ENCODE measurements at places on chromosomes 11 and 22. TPM values are rescaled to one million over a fixed set of nuclear protein-coding genes. Genes with fewer than 3 reads are reported as not detected.

- H3K27me3 ChIP-seq, result peaks cover 6% of the 10 kb centered on the region
- no peaks in the 10 kb centered on the region for H3K4me1 ChIP-seq
- DNase-seq, result no peak
- H3K27ac ChIP-seq, result no peak overlapping the region
- H3K4me3 ChIP-seq, result no peak overlapping the region
These were observed 8.0 kb upstream of the POU2F3 start for GRCh38 chr11:120231963-120232362.

GRCh38 chr11:78941226-78941851, 366.7 kb upstream of the NARS2 start:
- no peak overlapping the region for H3K27ac ChIP-seq
- H3K36me3 ChIP-seq, result no peaks in the 10 kb centered on the region
- H3K4me3 ChIP-seq, result no peak overlapping the region
- DNase-seq, result peak; percentile 17
- no peaks in the 10 kb centered on the region for H3K27me3 ChIP-seq
- H3K4me1 ChIP-seq, result peaks cover 21% of the 10 kb centered on the region

GRCh38 chr11:75532200-75533048, 6.7 kb upstream of the GDPD5 start:
- no peaks in the 10 kb centered on the region for H3K27me3 ChIP-seq
- H3K4me1 ChIP-seq, result no peaks in the 10 kb centered on the region
- H3K27ac ChIP-seq, result no peak overlapping the region
- no peaks in the 10 kb centered on the region for H3K36me3 ChIP-seq

DNA sequence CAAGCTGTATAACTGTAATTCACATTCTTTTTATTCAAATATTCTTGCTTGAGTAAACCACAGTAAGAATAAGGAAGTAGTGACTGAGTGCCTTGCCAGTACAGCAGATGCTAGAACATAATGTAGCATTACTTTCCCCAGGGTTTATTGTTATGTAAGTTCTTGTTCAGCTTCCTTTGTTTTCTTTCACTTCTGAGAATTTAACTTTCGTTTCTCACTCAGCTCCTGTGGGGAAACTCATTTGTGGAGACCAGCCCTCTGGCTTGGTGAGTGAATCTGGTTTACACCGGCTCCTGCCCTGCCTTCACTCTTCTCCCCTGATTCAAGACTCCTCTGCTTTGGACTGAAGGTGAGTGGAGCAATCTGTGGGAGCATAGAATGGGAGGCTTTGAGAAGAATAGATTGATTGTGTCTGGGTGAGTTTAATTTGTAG, at the start of gene TRIM22:
Gene TRIM22 (plus strand): TSS at position 240 of the 433 bp plus-strand sequence. CDS start 6,443 bp downstream, outside the sequence.
- peak within 1 kb of the TSS; percentile 80 for H3K27ac ChIP-seq
- peak; percentile 32 for DNase-seq
- H3K36me3 ChIP-seq, result no peaks in the 10 kb centered on the region
- no peaks in the 10 kb centered on the region for H3K27me3 ChIP-seq

- H3K36me3 ChIP-seq, result no peaks in the 10 kb centered on the region
- H3K27ac ChIP-seq, result no peak overlapping the region
- no peak overlapping the region for H3K4me3 ChIP-seq
- no peaks in the 10 kb centered on the region for H3K4me1 ChIP-seq
- H3K27me3 ChIP-seq, result no peaks in the 10 kb centered on the region
These were observed 23.2 kb upstream of the CAT start for GRCh38 chr11:34415538-34415937.

DNA sequence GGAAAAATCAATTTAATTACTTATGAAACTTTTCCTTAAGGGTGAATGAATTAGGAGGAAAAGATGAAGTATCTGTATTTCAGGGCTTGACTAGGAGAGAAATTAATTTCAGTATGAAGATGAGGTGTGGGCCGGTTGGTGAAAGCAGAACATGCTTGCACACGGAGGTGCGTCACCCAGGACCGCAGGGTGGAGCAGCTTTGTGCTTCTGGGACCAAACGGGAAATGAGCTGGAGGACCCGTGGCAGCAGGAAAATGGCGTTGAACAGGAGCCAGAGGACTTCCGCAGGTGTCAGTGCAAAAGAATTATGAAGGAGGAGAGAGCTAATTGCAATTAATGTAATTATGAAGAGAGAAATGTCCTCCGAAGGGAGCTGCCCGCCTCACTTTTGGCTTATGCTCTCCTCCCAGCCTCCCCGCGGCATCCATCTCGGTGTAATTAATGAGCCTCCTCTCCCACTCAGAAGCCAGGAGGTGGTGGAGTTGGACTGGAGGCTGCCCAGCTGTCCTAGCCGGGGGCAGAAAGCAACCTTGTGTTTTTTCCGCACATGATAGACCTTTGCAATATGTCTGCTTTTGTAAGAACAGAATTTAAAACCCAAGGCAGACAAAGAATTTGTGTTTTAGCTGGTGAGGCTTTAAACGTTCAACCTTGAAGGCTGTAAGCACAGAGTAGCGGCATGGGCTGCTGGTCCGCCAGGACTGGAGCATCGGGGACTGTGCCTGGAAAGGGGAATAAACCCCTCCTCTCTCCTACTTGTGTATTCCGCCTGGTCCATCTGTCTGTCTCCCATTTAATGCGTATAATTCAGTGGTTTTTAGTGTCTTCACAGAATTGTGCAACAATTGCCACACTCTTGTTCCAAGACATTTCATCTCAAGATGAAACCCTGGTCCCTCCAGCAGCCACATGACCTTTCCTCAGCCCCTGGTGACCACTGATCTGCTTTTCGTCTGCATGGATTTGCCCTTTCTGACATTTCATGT, 180.6 kb downstream of the TBC1D22A start:
- H3K27me3 ChIP-seq, result no peaks in the 10 kb centered on the region
- H3K27ac ChIP-seq, result peak overlapping the region; percentile 77
- peaks cover 3% of the 10 kb centered on the region for H3K36me3 ChIP-seq
- H3K4me1 ChIP-seq, result peaks cover 3% of the 10 kb centered on the region

DNA sequence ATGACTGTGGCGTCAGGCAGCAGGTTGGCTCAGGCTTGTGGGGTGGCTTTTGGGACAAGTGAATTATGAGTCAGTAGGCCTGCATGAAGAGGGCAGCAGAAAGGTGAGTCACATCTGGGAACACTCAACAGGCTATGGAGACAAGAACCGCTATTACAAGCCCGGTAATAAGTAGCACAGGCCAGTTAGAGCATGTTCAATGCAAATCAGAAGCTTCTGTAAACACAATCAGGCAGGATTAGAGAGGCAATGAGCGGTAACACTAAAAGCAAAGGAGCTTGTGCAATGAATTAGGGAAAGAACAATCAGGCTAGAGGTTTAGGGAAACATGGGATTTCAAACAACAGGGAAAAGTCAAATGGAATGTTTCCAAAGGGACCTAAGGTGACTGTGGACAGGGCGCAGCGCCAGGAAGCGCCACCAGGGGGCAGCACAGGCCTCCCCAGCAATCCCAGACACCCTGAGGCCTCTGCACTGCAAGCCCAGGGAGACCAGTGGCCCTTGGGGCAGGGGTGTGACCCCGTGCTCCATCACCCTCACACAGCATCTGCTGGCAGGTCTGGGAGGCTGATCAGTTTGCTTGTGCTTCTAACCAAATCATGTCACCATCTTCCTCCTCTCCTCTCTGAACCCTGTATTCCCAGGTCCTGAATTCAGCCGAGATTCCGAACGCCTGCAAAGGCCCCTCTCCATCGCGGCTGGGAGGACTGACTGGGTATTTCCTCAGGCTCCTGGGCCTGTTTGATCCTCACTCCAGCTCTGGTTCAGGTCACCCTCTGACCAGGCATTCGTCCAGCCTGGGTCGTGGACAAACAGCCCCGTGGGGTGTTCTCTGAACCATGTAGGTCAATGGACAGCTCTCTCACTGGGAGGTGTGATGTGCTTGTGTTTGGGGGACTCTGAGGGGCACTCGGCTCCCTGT, 50.0 kb downstream of the C11orf58 start:
- H3K36me3 ChIP-seq, result no peaks in the 10 kb centered on the region
- no peaks in the 10 kb centered on the region for H3K27me3 ChIP-seq
- H3K27ac ChIP-seq, result no peak overlapping the region
- no peak overlapping the region for H3K4me3 ChIP-seq

DNA sequence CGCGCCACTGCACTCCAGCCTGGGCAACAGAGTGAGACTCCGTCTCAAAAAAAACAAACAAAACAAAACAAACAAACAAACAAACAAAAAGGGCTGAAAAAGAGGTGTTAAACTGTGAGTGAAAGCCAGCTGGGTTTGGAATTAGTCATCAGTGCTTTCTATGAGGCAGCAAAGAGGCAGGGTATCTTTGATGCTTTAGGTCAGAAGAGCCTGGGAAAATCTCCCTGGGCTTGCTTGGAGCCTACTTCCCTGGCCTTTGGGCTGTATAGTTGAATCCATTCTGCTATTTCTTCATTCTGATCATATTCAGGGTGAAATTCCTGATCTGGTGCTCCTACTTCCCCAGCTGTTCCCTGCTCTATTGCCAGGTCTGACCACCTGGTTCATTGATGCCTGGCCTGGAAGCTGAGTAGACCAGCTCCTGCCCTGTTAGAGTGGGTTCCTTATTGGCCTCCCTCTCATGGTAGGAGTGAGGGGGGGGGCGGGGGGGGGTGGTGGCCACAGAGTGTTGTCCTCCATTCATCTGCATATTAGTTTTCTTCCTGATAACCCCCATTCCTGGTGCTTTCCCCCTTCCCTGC, 65.6 kb downstream of the INSC start:
- no peak overlapping the region for H3K27ac ChIP-seq
- H3K4me3 ChIP-seq, result no peak overlapping the region
- H3K27me3 ChIP-seq, result no peaks in the 10 kb centered on the region
- DNase-seq, result no peak
- H3K36me3 ChIP-seq, result no peaks in the 10 kb centered on the region

DNA sequence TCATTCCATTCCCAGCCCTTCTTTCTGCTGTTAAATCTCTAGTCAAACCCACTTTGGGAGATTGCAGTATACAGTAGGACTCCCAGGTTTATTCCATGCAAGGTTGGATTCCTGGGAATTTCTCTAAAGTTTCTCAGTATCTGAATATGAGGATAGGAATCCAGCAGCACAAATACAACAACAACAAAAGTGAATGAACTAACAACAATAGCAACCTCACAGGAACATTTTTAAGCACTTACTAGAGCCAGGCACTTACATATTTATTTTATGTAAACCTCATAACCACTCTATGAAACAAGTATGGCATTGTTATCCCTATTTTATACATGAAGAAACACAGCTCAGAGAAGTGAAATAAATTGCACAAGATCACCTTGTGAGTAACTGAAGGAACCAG, 1.9 kb downstream of the MMP7 start:
- no peaks in the 10 kb centered on the region for H3K4me1 ChIP-seq
- DNase-seq, result no peak
- no peak overlapping the region for H3K4me3 ChIP-seq
- no peaks in the 10 kb centered on the region for H3K36me3 ChIP-seq
- no peak overlapping the region for H3K27ac ChIP-seq
- H3K27me3 ChIP-seq, result no peaks in the 10 kb centered on the region

- H3K4me1 ChIP-seq, result peaks cover 3% of the 10 kb centered on the region
- H3K4me3 ChIP-seq, result no peak overlapping the region
- H3K36me3 ChIP-seq, result no peaks in the 10 kb centered on the region
These were observed 32.1 kb upstream of the TENM4 start for GRCh38 chr11:79472819-79473529.

DNA sequence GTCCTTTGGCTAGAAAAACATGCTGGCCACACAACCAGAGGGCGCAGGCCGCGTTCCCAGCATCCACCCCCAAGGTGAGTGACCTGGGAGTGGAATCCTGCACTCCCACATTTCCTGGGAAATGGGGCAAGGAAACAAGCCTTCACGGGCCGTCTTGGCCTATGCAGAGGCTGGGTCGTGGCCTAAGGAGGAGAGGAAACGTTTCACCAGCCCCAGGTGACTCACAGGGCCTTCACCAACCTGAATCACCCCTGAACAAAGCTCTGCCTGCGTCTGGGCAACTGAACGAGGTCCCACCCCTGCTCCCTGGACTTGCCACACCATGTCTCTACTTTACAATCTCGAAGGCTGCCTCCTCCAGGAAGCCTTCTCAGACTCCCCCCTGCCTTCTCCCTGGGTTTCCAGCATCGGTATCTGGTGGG, 13.2 kb downstream of the MYH9 start:
- DNase-seq, result no peak
- no peaks in the 10 kb centered on the region for H3K36me3 ChIP-seq
- H3K4me1 ChIP-seq, result peaks cover 38% of the 10 kb centered on the region
- peak overlapping the region; percentile 67 for H3K27ac ChIP-seq

DNA sequence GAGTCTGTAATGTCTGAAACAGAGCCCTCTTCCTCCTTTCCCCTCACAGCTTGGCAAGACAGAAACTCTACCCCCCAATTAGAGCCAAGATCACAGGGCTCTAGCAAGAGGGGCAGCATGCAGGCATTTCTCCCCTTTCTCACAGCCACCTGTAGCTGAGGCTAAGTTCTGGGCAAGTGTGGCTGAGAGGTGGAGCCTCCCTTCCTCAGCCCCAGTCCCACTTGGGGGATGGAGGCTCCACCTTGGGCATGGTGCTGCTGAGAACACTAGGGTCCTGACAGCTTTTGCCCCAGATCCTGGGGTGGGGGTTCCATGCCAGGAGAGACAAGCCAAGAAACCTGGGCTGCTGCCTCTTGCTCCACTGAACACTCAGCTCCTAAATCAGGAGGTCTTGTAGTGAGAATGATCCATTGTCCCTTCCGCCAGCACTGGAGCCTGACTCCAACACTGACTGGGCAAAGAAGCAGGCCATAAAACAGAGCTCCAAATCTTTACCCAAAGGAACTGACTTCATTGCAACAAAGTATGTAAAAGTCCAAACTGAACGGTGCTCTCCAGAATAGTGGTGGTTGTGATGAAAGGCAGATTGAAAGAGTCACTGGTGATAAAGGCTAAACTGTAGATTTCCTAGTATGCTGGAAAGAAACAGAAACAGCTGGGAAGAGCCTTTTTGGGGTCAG, 25.6 kb downstream of the NARS2 start:
- no peak for DNase-seq
- H3K4me1 ChIP-seq, result no peaks in the 10 kb centered on the region
- H3K27ac ChIP-seq, result no peak overlapping the region
- no peaks in the 10 kb centered on the region for H3K36me3 ChIP-seq

GRCh38 chr11:68311160-68312116, 953 bp upstream of the LRP5 start:
- H3K36me3 ChIP-seq, result no peaks in the 10 kb centered on the region
- no peak overlapping the region for H3K4me3 ChIP-seq
- DNase-seq, result no peak
- no peaks in the 10 kb centered on the region for H3K27me3 ChIP-seq
- peak overlapping the region; percentile 90 for H3K27ac ChIP-seq
- peaks cover 22% of the 10 kb centered on the region for H3K4me1 ChIP-seq

SCYL1 gene
- total RNA-seq, result 83.9 TPM

OR52E2 gene
- not detected for total RNA-seq

EFCAB6 gene
- 1.0 TPM for total RNA-seq

CASP1 gene
- 9.7 TPM for total RNA-seq

TEAD1 gene
- total RNA-seq, result 87.2 TPM

All from hepatocyte (in vitro differentiated cells).